ENCODE measurements at places on chromosomes 3 and 15. TPM values are rescaled to one million over a fixed set of nuclear protein-coding genes. Genes with fewer than 3 reads are reported as not detected.

The COL6A5 gene
- not detected for total RNA-seq

The DTWD1 gene
- total RNA-seq: 9.9 TPM

The ZNF502 gene
- 3.0 TPM for total RNA-seq

The CORO2B gene
- total RNA-seq: 3.7 TPM

The ZBED2 gene
- not detected for total RNA-seq

The ANKRD63 gene
- not detected for total RNA-seq

The C3orf85 gene
- not detected for total RNA-seq

The RNF13 gene
- total RNA-seq: 31.6 TPM

The ARPP21 gene
- total RNA-seq: not detected

The FOXB1 gene
- total RNA-seq: not detected

The AMOTL2 gene
- 127 TPM for total RNA-seq

The DLL4 gene
- 24.1 TPM for total RNA-seq

The LRRIQ4 gene
- not detected for total RNA-seq

The SLC22A13 gene
- not detected for total RNA-seq

The FGD5 gene
- total RNA-seq: 49.4 TPM

The SI gene
- total RNA-seq: not detected

The ARRDC4 gene
- total RNA-seq: 1.5 TPM

The RAB6B gene
- 1.1 TPM for total RNA-seq

The CHL1 gene
- not detected for total RNA-seq

The SMCO1 gene
- total RNA-seq: not detected

The KLHL40 gene
- total RNA-seq: not detected

The DNASE1L3 gene
- 1.3 TPM for total RNA-seq
